NCI-H460 (cell line): ENCODE measurements at places on chromosomes 5 and 9. TPM values are rescaled to one million over a fixed set of nuclear protein-coding genes. Genes with fewer than 3 reads are reported as not detected.

Gene CAMK4
- total RNA-seq = 0.10 and 0.23 TPM in 2 replicates

Gene EQTN
- not detected in 2 replicates for total RNA-seq

Gene TMEM171
- total RNA-seq = 0.64 TPM in 1 of 2 replicates, not detected in the other

Gene ANKH
- total RNA-seq = 30.6 and 30.8 TPM in 2 replicates

Gene TRPM3
- 1.1 and 1.7 TPM in 2 replicates for total RNA-seq

Gene DCP2
- total RNA-seq = 36.6 and 45.1 TPM in 2 replicates

Gene NR6A1
- total RNA-seq = 0.89 and 0.98 TPM in 2 replicates

Gene IRX2
- 30.6 and 33.9 TPM in 2 replicates for total RNA-seq

Gene CAMK2A
- total RNA-seq = not detected in 2 replicates

Gene LRRTM2
- 0.07 TPM in 1 of 2 replicates, not detected in the other for total RNA-seq

Gene OSMR
- 79.4 and 82.8 TPM in 2 replicates for total RNA-seq

Gene HMCN2
- 0.20 and 0.38 TPM in 2 replicates for total RNA-seq

- DNase-seq = no peak
Measured at GRCh38 chr9:11708899-11709298, 984.3 kb upstream of the TYRP1 start.

GRCh38 chr5:154351141-154351540 lies 94.7 kb upstream of the SAP30L start:
- DNase-seq = no peak

DNA sequence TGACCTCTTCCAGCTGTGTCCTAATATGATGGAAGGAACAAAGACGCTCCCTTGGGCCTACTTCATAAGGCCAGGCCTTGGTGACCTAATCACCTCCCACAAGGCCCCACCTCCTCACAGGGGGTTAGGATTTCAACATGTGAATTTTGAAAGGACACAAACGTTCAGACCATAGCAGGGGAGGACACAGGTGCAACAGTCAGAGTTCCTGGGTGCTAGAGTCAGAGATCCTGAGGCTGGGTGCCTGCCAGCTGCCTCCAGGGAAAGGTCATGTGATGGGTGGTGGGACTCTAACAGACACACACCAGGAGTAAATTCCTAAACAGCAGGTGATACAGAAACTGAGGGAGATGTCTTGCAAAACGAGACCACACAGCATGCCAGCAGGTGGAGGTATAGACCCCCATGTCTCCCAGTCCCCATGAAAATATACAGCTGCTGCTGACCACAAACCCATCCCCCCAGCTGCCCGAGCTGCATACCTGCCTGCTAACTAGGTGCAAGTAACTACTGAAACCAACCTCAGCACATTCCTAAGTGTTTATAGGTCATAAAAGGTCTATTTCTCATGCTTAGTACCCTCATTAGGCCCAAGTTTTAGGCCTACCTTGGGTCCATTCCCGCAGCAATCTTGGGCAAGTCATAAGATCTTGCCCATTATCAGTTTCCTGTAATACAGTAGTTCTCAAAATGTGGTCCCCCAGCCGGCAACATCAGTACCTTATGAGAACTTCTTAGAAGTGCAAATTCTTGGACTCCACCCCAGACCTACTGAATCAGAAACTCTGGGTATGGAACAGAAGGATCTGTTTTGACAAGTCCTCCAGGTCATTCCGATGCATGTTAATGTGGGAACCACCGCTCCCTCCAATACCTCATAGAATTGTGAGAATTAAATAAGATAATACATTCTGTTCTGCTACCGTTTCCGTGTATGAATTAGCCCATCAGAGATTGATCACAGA lies 245.3 kb downstream of the ENC1 start:
- no peak for DNase-seq

DNA sequence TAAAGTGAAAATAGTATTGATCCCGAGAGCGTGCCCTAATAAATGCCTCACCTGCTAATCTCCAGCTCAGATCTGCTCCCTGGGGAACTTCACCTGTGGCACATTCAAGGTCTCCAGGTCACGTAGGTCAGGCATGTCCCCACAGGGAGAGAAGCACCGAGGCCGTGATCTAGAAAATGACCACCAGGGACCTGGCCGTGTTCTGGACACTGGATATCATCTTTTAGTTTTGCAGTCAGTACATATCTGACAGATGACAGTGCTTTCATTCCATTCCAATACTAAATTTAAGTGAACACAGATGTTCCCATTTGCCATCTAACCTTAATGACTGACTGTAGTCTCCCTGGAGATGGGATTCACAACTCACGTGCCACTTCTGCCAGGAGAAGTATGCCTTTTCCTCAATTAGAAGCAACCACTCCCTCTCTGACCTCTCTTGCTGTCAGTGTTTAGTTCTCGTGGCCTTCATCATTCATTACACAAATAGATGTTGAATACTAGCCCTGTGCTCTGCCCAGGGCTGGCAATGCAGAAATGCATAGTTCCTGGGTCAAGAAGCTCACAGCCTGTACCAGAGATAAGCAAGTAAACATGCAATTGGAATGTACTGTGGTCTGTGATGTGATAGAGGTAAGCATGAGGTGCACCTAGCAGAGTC lies 276.5 kb downstream of the NTRK2 start:
- no peak for DNase-seq

DNA sequence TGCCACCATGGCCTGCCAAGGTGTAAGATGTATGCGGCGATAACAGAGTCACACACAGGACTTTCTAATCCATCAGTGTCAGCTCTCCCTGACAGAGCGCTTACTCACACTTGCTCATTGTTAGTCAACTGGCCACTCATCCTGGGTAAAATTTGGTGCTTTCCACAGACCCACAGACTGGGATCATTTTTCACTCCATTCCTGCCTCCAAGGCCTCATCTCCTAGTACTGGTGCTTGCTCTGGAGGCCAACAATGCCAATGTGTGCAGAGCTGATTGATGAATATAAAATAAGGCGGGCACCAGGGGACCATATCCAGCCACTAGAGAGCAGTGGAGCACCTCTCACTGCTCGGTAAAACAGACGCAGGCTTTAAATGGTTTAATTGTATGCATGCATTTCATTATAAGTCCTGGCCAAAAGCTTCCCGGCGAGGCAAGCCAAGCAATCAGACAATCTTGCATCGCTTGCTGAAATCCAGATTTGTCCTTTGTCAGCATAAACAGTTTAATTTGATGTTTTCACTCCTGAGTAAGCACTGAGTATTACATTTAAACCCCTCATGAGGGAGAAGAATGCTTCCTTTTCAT lies 22.3 kb downstream of the PSMB7 start:
- peak; percentile 58 for DNase-seq

DNA sequence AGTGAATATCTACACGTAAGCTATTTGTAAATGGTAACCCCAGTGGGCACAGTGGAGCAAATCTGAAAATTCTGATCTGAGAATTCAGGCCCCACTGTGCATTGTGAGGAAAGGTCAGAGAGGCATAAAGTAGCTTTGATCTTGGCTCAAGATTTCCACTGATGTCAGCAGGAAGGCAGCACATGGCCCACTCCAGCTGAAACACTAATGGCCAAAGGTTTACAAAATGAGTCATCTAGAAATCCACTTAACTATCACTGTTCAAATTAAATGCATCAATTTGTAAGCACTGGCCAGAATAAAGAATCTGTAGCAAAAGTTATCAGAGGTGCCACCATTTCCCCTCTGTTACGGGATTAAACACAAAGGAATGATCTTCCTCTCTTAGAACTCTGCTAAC lies 191.6 kb downstream of the C9orf152 start:
- DNase-seq = no peak

- peak; percentile 57 for DNase-seq
Measured at GRCh38 chr9:99433555-99433954, 211.5 kb downstream of the SEC61B start.

DNA sequence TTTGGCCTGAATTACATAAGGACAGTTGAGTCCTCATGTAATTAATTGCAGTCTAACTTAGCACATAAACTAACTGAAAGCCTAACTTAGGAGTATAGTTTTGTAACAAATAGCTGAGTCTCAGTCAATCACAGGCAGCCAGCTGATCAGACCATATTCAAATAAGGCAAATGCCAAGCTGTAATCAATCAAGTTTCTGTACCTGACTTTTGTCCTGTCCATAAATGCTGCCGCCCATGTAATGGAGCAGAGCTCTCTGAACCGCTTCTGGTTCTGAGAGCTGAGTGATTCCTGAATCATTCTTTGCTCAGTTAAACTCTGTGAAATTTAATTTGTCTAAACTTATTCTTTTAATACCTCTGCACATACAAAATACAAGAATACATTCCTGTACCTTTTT lies 104.8 kb downstream of the TSSK1B start:
- no peak for DNase-seq

DNA sequence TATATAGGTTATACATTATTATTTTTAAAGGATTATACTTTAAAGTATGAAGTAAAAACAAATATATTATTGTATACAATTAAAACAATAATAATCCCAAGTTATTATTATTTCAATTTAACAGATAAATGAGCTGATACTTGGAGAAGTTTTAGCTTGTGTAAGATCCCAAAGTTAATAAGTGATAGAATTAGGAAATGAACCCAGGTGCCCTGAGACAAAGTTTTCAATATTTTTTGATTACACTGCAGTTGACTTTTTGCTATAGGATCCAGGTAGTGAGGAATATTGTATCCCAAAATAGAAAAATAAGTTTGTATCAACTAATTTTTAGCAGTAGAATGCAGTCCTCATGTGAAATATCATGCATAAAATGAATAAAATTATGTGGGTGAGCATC lies 543.2 kb upstream of the ZNF608 start:
- no peak for DNase-seq

DNA sequence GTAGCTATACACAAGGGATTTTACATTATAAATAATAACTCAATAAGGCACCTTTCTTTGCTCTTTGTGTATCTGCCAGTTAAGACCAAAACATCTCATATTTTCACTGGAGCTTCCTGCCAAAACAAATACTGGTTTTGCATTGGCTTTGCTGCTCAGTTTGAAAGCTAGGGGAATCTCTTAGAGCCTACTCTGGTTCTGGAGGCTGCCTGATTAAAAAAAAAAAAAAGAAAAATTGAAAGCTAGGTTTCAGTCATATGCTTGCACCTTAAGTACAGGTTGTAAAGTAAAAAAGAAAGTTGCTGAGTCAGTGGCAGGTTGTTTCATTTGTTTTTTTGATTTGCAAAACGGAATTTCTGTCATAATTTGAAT lies 2.3 kb downstream of the DENND4C start:
- DNase-seq = no peak

- DNase-seq = peak; percentile 3
Measured at GRCh38 chr9:79134654-79135053, 437.1 kb upstream of the TLE4 start.

DNA sequence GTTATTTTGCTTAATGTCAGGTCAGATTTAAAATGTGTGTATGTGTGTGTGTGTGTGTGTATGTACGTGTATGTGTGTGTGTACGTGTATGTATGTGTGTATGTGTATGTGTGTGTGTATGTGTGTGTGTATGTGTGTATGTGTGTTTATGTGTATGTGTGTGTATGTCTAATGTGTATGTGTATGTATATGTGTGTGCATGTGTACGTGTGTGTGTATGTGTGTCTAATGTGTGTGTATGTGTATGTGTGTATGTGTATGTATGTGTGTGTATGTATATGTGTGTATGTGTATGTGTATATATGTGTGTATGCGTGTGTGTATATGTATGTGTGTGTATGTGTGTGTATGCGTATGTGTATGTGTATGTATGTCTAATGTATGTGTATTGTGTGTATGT lies 125.1 kb upstream of the PHYKPL start:
- no peak for DNase-seq

DNA sequence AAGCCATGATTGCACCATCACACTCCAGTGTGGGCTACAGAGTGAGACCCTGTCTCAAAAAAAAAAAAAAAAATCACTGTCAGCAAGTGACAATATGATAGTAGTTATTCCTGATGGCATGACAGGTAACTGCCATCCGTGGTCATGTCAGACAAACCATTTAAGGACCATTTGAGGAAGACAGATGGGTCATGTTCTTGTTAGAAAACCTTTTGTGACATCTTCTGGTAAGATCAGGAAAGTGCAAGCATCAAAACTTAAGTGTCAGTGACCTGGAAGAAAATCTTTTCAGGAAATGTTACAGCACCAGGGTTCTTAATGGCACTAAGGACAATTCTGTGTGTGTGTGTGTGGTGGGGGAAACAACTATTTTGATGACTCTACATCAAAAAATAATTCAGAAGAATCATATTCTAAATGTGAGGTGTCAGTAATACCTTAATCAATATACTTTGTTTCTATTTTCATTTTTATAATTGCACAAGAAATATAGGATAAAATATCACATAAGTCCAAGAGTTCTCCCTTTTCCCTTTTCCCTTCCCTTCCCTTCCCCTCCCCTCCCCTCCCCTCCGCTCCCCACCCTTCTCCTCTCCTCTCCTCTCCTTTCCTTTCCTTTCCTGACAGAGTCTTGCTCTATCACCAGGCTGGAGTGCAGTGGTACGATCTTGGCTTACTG lies 17.8 kb downstream of the SLC38A9 start:
- peak; percentile 57 for DNase-seq

- DNase-seq = no peak
Measured at GRCh38 chr5:99133921-99134320, 205.1 kb upstream of the CHD1 start.

DNA sequence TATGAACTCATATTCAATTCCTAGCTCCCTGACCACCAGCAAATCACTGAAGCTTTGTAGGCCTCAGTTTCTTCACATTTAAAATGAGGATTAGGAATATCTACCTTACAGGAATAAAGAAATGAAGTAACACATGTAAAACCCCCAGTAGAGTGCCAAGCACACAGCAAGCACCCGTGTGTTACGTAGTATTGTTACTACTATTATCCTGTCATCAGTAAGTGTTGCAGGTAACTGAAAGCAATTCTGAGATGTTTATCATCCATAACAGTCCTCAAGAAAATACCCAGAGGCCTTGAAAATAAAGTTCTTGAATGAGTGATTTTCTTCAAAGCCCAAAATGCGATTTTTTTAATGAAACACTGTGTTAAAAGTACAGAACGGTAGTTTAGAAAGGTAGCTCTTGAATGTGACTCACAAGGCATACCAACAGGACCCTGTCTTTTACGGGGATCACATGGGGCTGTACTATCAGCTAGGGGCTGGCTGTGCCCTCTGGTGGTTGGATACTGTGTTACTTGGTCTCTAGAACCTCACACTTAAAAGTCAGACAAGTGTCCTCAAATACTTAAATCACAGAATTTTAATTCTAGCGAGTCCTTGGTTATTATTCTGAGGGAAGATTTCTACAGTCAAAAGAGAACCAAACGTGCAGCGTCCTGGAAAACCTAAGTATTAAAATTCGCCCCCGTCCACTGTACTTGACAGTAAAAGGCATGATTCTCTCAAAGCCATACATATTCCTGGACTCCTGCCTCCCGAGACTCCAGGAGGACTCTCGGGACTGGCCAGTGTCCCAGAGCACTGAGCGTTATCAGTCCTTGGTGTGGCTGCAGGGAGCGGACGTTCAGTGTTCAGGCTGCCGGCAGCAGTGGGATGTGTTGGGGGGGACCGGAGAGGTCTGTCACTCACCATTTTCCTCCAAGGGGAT lies 725 bp downstream of the NDUFB6 start:
- DNase-seq = peak; percentile 54

GRCh38 chr5:100603141-100603540 lies 68.0 kb downstream of the FAM174A start:
- no peak for DNase-seq

- no peak for DNase-seq
Measured at GRCh38 chr9:135229701-135230385, 142.4 kb downstream of the OLFM1 start.
